NCI-H226 (cell line): ENCODE measurements at places on chromosomes 12 and 14.

DNA sequence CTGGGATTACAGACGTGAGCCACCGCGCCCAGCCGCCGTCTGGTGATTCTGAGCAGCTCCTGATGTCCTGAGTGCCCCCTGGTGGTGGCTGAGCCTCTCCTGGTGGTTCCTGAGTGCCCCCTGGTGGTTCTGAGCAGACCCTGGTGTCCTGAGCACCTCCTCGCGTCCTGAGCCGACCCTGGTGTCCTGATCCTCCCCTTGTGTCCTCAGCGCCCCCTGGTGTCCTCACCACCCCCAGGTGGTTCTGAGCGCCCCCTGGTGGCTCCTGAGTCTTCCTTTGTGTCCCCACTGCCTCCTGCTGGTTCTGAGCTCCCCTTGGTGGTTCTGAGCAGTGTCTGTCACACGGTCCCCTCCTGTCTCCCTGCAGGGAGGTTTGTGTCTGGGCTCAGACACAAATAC, 1304.9 kb downstream of the TMEM121 start:
- DNase-seq, result no peak

DNA sequence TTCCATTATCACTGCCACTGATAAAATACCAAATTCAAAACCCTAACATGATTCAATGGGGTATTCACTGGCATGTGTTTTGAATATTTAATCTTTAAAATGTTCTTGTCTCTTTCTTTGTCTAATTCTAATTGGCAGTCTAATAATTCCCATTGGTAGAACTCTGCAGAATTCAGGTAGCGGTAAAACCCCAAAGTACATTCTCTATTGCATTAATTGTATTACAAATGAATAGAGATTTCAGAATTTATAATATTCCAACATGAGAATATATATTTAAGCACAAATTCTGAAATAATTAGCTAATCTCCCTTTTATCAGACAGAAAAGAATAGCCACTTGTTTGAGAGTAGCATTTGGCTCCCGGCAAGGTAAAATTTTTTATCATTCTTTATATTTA, at the start of gene OR4N5:
OR4N5 (plus strand) TSS at position 301 of the 400 bp plus-strand sequence. CDS start 4,916 bp downstream, outside the sequence.
- no peak for DNase-seq

DNA sequence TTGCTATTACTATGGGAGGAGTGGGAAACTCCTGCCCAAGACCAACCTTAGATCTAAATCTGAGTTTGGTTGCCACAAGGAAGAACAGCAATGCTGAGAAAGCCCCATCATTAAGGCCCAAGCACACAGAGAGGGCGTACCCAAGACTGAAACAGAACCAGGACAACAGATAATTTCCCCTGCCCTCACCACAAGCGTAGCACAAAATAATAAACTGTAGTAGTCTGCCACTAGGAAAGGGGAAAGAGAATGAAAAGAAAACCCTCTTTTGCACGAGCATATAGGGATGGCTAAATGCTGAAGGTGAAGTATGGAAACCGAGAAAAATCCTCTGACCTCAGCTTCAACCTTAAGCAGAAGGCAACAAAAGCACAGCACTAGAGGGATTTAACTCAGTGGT, 76.5 kb upstream of the DHRS4 start:
- DNase-seq, result no peak

DNA sequence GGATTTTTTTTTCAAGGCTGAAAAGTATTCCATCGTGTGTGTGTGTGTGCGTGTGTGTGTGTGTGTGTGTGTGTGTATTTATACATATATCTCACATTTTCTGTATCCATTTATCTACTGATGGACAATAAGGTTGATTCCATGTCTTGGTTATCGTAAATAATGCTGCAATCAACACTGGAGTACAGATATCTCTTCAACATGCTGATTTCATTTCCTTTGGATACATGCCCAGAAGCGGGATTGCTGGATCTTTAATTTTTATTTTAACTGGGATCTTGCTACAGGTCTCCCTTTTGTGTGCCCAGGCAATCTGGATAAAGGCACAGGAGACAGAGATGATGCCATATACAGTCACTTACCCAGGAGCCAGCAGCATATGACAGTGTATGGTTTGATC, 338.1 kb downstream of the SOX5 start:
- DNase-seq, result peak; percentile 4

DNA sequence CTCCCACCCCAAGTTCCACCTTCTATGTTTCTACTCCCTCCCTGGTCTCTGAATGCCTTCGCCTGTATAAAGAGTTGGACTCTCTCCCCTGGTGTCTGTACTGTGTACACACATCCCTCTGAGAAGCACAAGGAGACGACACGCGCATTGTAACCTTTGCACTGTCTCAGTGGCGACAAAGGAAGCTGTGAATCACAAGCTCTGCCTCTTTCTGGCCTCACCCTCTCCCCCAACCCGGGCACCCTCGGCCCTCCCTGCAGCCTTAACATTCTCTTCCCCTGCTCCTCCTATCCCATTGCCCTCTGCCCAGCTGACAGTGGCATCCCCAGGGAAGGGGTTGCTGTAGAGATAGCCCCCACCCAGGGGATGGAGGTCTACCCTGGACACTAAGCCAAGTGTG, 2.5 kb upstream of the SMARCD1 start:
- DNase-seq, result no peak

GRCh38 chr12:18101043-18101442, 11.1 kb upstream of the RERGL start:
- DNase-seq, result no peak

DNA sequence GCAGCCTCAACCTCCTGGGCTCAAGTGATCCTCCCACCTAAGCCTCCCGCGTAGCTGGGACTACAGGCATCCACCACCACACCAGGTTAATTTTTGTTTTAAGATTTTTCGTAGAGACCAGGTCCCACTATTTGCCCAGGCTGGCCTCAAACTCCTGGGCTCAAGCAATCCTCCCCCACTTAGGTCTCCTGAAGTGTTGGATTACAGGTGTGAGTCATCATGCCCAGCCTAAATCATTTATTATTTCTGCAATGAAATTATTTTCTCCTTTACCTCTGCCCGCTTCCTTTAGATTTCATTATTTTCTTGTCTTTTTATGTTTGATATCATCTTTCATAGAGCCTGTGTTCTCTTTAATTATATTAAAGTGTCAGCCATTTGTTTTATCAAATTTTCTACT, 165.2 kb upstream of the OTX2 start:
- DNase-seq, result no peak

GRCh38 chr14:77318006-77318553, 2.6 kb downstream of the POMT2 start:
- DNase-seq, result no peak

DNA sequence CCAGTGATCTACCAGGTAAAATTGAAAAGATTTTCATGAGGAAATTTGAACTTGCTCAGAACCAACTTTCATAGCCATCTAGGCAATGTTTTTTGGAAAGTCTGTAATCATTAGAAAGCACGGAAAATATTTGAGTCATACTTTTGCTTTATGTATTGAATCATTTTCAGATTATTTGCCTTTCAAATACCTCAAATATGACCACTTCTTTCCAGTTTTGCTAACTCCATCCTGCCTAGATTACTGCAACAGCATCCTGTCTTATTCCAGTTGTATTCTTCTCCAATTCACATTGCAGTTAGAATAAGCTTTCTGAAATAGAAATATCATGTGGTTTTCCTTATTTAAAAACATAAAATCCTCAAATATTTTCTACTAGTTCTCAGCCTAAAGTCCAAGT, 239.8 kb upstream of the FAR2 start:
- DNase-seq, result no peak

GRCh38 chr12:18899162-18899561, 161.2 kb downstream of the CAPZA3 start:
- DNase-seq, result no peak

DNA sequence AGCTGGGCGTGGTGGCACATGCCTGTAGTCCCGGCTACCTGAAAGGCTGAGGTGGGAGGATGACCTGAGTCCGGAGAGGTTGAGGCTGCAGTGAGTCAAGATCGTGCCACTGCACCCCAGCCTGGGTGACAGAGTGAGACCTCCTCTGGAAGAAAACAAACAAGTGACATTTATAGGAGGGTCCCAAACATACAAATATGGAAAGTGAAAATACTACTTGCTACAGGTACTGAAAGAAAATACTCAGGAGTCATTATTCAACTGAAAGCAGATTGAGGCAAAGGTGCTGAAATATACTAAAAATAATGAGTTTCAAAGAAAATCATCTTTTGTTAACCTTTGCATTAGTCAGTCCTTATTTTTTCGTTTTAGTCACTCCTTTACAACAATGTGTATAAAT, 53.5 kb downstream of the ETV6 start:
- DNase-seq, result no peak

DNA sequence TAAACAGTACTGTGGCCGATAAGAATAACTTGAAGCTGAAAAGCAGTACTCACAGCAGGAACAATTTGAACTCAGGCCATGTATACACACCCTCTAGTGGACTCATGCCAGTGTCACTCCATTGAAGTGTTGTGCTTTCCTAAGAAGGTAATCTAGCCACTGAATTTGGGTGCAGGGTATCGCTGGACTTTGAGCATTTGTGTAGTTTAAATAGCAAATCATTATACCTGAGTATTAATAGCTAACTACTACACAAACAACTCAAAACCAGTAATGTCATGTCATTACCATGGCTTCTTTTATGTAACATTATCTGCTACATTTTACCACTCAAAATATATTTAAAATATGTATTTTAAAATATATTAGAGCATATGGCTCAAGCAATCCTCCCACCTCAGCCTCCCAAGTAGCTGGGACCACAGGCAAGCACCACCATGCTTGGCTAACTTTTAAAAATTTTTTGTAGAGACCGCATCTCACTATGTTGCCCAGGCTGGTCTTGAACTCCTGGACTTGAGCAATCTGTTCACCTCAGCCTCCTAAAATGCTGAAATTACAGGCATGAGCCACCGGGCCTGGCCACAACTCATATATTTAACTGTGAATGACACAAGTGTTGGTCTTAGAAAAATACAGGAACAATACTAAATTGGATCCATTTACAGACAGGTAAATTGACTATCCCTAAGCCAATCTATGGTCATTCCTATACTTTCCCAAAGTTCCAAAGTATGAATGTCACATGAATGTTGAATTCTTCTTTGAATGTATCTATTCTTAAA, 25.6 kb upstream of the ARID4A start:
- no peak for DNase-seq

DNA sequence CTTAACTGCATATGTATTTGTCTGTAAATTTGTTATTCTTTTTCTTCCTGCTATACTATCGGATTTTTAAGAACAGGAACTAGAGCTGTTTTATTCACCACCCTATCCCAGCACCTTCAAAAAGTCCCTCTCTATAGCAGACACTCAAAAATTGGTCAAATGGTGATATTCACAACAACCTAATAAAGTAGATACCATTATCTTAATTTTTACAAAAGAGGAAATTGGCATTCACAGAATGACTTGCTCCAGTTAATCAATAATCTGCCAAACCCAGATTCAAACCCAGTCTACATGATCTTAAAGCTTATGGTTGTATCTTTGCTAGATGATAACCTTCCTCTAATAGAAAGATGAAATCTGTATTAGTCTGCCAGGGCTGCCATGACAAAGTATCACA, 426.6 kb downstream of the EGLN3 start:
- no peak for DNase-seq

GRCh38 chr12:100138803-100139098, 3.9 kb downstream of the BLTP3B start:
- DNase-seq, result no peak

GRCh38 chr14:93720076-93720815, 68.0 kb downstream of the PRIMA1 start:
- no peak for DNase-seq

- no peak for DNase-seq
Observed at GRCh38 chr14:31405106-31405505, 15.2 kb downstream of the HEATR5A start.

- DNase-seq, result peak; percentile 76
Observed at GRCh38 chr12:54300732-54301427, at the start of gene NFE2. Gene NFE2, minus strand, starts transcription at chr12:54301015. Its CDS starts 5,767 bp downstream, at chr12:54295248.

GRCh38 chr12:95836630-95837239, 22.0 kb upstream of the SNRPF start:
- DNase-seq, result peak; percentile 21

DNA sequence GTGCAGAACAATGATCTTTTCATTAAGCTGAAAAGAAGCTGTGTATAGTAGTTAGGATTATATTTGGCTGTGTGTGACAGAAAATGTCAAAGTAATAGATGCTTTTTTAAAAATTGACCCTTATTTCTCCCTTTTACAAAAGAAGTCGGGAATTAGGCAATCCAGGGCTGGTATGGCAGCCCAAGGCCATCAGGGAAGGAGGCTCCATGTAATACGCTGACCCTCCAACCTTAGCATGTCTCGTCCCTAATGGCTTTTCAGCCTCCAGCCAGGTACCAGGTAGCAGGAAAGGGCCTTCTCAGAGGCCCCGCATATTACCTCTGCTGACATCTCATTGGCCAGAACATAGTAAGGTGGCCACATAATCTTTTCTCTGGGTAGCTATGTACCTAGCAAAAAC, 79.7 kb downstream of the VCPKMT start:
- no peak for DNase-seq

DNA sequence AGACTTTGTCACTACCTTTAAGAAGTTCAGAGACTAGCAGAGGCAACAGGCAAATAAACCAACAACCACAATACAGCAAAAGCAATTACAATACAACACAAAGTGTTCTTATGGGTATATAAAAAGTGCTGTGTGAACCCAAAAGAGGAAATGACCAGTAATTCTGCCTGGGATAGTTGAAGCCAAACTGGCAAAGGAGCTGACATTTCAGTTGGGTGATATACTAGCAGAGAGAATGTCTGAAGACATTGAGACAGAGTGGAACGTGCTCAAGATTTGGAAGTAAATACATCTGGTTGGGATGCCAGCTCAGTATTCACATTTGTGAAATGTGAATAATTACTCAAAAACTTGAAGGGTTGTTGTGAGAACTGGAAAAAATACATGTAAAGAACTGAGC, 80.6 kb upstream of the GTF2A1 start:
- no peak for DNase-seq

- no peak for DNase-seq
Observed at GRCh38 chr14:30993071-30993470, 32.4 kb upstream of the AP4S1 start.

GRCh38 chr12:115172521-115172920, 488.5 kb upstream of the TBX3 start:
- DNase-seq, result no peak

DNA sequence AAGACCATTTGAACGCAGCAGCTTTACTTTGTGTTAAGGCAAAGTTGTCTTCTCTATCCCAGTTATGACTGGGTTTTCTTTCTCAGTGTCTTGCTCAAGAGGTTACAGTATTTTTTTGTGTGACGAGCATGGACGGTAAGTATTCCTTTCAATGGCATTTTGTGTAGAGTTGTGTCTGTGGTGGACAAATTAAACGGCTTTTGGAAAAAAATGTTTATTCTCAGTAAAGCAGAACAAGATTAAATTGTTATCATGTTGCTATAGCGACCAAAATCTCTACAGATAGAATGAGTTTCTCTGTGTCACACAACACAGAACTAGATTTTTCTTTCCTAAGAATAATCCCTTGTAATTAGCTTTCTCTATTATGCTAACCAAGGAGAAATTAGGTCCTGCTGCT, 417.1 kb downstream of the AEBP2 start:
- DNase-seq, result no peak
